HCT116 (cell line): ENCODE measurements at places on chromosomes 7 and 10. TPM values are rescaled to one million over a fixed set of nuclear protein-coding genes. Genes with fewer than 3 reads are reported as not detected.

Gene CLCN1
- total RNA-seq, result 0.47 TPM

Gene ZMIZ2
- total RNA-seq, result 91.3 TPM

Gene TWIST1
- total RNA-seq, result 0.86 TPM

Gene FFAR4
- not detected for total RNA-seq

Gene TMEM26
- not detected for total RNA-seq

Gene AKR1B1
- 56.8 TPM for total RNA-seq

Gene EPO
- total RNA-seq, result 0.30 TPM

DNA sequence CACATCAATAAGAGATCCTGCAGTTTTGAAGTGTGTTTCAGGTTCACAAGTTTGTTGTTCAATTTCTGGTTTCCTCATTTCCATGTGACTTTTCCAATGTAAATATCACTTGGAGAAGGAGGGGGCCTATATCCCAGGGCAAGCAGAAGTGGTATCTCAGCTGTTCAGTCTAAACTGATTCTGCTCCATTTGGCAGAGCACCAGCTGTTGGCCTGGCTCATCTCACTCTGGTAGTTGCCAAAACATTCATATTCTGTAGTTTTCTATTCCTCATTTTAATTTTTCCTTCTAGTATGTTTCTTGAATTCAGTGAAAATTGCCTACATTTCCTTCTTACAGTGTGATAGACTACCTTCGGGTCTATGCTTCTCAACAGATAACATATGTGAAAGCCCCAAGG is 101.8 kb upstream of the TAC1 start:
- DNase-seq, result no peak

- no peak for DNase-seq
These were observed 239.2 kb downstream of the CELF2 start for GRCh38 chr10:11256896-11257295.

GRCh38 chr10:98028168-98028770 is 2.2 kb downstream of the CRTAC1 start:
- DNase-seq, result peak; percentile 37

- no peak for DNase-seq
These were observed 30.7 kb upstream of the TRIL start for GRCh38 chr7:28988810-28989209.

GRCh38 chr7:149882248-149883047 is 8.7 kb downstream of the ATP6V0E2 start:
- no peak for DNase-seq

GRCh38 chr7:18468795-18469194 is 26.8 kb upstream of the HDAC9 start:
- DNase-seq, result no peak

DNA sequence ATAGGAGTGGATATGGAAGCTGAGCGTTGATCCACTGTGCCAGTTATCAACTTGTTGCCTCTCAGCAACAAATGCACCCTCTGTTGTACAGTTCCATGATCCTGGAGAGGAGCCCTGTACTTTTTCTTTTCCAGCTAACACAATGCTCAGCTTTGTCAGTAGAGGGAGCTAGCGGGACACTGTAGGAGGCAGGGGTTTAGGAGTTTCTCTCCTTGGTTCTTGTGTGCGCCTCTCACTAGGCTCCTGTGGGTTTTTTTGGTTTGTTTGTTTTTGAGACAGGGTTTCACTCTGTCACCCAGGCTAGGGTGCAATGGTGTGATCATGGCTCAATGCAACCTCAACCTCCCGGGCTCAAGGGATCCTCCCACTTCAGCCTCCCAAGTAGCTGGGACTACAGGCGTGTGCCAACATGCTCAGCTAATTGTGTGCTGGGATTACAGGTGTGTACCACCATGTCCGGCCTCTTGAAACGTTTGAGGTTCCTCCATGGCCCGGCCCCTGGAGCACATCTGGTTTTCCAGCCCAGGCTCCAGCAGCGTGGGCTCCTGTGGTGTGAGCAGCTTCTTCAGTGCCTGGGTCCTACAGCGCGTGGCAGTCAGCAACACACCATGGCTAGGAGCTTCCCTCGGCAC is 12.0 kb upstream of the MARVELD1 start:
- DNase-seq, result no peak

- no peak for DNase-seq
These were observed 23.5 kb downstream of the TRPV5 start for GRCh38 chr7:142910031-142910433.

DNA sequence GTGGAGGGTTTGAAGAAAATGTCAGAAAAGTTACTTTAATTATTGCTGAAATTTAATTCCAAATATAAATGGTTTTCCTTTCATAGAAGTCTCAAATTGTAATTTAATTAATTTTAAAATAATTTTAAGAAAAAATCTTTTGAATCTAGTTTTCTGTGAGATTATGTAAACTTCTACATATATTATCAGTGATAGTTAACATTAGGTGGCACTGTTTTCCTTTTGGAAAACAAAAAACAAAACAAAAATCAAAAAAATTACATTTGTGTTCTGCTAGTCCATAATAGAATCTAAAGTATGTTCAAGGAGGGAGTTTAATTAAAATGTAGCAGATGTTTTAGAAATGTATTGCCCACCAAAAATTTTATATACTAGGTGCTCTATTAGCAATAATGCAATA is 1456.7 kb downstream of the REEP3 start:
- DNase-seq, result no peak

DNA sequence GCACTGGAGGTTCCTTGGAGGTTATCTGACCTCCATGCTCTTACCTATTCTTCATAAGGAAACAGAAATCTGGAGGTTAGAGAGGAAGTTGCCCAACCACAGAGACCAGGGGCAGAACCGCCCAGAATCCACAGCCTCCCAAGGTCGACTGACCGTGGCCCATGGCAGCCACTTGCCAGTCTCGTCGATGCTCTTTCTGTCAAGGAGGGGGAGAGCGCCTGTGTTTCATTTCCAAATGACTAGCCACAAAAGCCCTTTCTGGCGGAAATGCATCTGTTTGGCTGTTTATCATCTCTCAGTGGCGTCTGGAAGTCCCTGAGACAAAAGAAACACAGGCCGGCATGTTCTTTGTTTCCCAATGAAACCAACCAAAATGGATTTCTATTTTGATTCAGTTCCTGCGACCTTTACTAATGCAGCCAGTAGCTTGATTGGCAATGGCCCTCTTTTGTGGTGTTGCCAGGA is 2.9 kb downstream of the RAMP3 start:
- no peak for DNase-seq

DNA sequence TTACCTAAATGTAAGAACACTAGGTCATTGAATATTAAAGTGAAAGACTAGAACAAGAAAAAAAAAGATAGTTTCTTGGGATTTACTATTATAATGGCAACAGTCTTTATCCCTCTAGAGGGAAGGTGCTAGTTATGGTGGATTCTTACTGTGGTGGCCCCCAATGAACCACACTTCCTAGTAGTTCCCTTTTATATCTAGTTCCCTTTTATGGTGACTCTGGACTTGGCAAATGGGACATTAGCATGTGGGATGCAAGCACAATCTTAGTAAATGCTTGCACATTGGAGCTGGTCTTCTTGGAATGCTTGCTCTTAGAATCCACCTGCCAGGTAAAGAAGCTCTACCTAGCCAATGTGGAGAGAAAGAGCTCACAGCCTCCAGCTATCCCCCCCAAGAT is 430.2 kb downstream of the LRMDA start:
- no peak for DNase-seq

GRCh38 chr7:32089256-32089655 is 19.0 kb upstream of the PDE1C start:
- no peak for DNase-seq

DNA sequence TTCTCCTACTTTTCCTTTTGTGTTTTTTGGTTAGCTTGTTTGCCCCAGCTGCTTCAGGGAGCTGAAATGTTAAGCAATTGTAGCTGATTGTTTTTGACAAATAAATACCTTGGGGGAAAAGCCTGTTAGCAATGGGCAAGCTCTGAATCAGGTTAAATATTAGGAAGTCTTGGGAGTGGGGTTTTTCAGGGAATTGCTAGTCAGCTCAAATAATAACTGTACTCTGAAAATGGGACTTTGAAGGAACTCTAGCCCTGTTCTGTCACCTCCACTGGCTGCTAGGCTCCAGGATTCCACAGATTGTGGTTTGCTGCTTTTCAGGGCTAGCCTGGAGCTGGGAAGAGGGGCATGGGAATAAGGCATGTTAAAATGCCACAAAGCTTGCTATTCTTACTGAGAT is 39.5 kb downstream of the ADK start:
- DNase-seq, result no peak

- no peak for DNase-seq
These were observed 22.3 kb downstream of the MDFIC start for GRCh38 chr7:114943953-114944744.

GRCh38 chr10:89632824-89633223 is 12.2 kb downstream of the PANK1 start:
- DNase-seq, result no peak

DNA sequence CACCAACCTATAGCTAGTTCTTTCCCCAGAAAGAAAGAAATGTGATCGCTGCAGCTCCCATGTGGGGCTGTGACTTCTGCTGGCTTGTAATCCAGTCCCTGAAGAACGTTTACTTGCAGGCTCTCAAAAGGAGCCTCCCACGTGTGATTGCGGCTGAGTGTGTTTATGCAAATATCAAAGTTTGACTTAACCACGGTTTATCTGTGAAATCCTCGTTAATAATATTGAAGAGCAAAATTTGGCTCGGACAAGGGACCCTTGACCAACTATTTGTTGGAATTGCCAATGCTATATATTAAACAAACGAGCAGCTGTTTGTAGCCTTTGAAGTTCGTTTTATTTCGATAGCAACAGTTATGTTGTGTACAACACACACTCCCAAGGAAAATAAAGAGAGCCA is 470.1 kb upstream of the NRP1 start:
- DNase-seq, result no peak

DNA sequence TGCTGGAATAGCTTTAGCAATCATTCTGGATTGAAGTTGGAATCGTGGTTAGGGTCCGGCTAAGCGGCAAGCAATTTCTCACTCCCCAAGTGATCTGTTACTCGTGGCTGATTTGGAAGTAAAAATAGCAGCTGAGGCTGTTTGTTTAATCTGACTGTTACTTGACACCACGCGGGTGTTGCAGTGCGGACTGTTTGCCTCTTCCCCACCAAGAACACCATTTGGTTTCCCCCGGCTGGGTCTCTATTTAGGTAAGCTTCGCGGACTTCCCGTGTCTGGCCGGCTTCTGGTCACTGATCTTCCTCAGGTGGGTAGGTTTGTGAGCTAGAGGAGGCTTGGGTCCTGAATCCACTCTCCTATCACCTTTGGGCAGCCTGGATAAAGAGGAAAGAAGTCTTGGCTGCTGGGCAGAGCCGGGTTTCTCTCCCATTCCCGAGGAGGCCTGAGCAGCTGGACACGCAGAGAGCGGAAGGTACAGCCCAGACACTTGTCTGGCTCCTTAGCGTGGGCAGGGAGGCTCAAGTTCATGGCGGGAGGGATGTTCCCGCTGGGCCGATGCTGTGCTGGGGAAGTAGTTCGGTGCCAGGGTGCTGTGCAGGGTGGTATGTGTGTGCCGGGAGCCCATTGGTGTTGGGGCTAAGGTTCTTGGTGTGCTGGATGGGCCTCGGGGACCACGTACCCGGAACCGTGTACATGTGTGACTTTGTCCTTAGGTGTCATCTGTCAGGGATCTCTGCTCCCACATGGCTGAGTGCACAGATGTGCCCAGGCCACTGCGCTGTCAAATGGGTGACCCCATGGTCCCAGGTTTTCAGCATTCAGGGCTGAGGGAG is at the start of gene C10orf71:
C10orf71 (plus strand) TSS at position 188 of the 833 bp plus-strand sequence. CDS start 23,376 bp downstream, outside the sequence.
- DNase-seq, result no peak

- DNase-seq, result no peak
These were observed 67.4 kb downstream of the NEURL1 start for GRCh38 chr10:103560886-103561285.
